ENCODE measurements at places on chromosomes 16 and 17.

- no peak for DNase-seq
Observed at GRCh38 chr17:13490906-13491482, 110.7 kb downstream of the HS3ST3A1 start.

DNA sequence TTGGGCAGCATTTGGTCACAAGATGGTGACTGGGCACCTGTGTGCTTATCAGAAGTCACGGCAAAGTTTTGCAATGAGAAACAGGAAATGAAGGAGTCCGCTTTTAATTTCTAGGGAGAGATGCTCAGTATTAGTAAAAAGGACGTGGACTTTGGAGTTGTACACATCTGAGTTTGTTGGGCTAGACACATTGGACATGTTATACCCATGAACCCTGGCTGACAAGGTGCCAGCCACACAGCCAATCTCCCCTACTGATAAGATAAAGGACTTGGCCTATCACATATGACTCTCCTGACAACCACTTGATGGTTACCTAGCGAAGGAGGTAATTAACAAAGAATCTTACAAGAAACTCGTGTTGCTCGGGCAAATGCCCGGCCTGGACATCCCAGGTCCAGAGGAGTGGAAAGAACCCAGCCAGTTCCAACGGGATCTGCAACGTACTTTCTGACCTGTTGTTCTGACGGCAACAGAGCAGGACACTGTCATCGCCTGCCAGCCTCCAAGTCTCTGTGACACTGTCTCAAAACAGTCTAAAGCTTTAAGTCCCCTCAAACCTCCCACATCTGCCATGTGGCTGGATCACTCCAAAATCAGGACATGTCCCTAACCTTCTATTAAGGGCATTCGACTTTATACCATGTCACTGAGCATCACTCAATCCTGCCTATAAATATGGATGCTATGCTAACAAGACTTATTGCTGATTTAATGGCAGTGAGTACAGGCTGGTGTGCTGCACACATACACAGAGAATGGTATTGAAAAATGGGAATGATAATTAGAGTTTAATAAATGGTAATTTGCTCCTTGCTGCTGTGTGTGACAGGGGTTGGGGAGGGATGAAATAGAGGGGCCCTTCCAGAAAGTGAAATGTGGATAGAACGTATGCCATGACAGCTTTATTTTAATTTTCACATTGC lies 47.6 kb upstream of the LYRM9 start:
- no peak for DNase-seq

DNA sequence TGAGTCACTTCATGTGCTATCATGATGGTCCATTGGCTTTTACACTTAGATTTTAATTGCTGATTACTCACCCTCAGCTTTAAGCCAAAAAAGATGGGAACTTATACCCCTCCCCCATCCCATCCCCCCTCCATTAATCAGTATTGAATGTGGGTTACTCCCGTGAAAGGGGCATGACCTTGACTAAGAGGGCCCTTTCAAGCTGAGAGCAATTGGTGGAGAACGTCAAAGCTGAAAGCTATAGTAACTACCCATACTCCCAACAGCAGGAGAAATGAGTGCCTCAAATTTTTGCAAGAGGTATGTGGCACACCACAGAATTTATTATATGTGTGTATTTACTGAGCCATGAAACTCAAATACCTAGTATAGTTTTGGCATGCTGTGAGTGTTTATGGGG lies 99.7 kb upstream of the CDH8 start:
- no peak for DNase-seq

- no peak for DNase-seq
Observed at GRCh38 chr17:69907132-69907847, 167.7 kb upstream of the KCNJ16 start.

DNA sequence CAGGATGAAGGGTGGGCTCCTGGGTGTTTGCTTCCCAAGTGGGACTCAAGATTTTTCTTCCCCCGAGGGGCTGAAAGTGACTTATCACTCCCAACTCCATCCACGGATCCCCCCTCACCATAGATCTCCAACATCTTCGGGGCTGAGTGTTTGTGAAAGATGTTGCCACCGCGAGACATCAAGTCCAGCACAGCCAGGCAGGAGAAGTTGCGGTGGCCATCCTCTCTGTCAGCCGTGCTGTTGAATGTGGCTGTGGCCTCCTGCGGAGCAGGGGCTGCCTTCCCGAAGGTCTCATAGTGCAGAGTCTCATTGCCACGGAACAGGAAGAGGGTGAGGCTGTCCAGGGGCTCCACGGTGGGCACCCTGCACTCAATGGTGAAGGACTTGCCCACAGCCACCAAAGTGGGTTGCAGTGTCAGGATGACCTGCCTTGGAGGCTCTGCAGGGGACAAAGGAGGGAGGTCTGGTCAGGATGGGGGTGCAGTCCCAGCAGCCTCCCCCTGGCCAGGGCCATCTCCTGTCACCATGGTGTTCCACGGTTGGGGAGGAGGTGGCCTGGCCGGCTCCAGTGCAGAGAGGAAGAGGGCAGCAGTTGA lies 5.5 kb downstream of the PRR29 start:
- DNase-seq = no peak

DNA sequence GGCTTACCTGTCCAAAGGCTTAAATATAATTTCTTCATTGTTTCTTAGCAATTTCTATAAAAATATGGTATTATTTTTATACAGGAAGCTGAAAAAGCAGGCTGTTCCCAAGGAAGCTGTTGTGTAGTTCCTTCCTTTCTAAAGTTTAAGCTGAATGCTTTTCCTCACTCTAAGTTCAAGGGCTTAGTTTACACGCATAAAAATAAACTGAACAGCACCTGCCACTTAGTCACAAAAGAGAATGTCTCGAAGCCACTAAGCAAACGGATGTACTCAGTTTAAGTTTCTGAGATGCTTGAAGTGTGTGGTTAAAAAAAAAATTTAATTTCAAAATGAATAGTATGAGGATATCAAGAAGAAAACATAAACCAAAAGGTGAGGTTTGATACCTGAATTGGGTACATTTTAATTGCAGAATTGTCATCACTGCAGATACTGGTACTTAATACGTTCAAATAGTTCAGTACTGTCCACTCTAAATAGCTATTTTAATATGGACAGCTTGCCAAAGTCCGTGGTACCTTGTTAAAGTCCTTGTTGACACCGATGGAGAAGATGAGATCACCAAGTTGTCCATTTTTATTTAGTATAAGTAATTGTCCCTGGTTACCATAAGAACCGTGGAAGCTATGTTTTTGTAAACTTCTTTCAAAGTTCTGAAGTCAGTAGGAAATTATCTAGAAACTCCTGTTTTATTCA lies 38.1 kb downstream of the MRTFB start:
- DNase-seq = no peak

DNA sequence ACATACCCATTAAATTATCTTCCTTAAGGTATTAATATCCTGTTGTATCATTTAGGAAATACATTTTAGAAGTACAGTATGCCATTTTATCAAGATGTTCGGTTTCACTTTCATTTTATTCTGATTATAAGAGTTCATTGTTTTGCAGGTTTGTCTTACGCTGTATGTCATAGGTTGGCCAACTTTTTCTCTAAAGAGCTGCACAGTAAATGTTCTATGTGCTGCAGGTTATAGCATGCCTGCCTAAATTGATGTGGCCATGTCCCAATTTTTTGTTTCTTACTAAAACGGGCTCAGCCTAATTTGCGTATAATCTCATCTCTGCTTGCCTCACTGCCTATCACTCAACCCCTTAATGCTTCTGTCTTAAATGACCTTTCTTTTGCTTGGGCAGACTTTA lies 126.4 kb downstream of the USP22 start:
- no peak for DNase-seq

DNA sequence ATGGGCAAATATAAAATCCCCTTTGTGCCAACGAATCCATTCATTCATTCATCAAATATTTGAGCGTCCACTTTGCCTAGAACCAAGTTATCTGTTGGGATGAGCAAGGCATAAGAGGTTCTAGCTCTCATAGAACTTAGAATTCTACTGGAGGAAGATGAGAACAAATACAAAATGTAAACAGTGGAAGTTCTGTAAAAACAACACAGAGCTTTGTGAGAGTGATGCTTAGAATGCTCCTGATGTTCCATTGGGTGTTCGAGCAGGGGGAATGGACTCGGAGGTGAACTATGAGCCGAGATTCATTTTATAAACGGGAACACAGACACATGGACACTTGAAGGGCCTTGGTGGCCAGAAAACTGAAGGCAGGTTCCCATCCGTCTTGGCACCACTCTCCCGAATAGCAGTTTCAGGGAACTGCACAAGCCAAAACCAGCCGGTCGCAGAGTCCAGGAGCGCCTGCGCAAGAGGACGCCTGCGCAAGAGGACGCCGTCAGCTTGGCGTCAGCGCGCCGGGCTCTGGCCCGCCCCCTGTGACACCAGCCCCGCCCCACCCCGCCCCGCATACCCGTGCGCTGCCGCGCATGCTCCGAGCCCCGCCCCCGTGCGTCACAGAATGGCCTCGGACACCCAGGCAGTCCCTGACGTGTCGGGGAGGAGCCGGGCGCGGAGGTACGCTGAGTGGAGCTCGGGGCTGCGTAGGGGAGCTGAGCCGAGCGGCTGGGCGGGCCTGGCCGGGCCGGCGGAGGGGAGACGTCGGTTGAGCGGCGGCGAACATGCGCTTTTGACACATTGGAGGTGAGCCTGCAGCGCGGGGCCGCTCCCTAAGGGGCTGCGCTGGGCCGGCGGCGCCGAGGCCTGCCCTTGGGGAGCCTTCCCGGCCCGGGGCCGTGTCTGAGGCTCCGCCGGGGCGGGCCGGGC lies at the start of gene NDEL1:
NDEL1 (plus strand) TSS at position 640 of the 924 bp plus-strand sequence. CDS start 8,388 bp downstream, outside the sequence.
- DNase-seq = peak; percentile 98

DNA sequence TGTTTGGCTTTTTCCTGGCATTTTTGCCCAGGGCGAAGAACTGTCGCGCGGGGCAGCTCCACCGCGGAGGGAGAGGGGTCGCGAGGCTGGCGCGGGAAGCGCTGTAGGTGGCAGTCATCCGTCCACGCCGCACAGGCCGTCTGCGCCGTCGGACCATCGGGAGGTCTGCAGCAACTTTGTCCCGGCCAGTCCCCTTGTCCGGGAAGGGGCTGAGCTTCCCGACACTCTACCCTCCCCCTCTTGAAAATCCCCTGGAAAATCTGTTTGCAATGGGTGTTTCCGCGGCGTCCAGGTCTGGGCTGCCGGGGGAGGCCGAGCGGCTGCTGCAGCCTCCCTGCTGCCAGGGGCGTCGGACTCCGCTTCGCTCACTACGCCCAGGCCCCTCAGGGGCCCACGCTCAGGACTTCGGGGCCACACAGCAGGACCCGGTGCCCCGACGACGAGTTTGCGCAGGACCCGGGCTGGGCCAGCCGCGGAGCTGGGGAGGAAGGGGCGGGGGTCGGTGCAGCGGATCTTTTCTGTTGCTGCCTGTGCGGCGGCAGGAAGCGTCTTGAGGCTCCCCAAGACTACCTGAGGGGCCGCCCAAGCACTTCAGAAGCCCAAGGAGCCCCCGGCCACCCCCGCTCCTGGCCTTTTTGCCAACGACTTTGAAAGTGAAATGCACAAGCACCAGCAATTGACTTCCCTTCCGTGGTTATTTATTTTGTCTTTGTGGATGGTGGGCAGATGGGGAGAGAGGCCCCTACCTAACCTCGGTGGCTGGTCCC lies 2.3 kb upstream of the CBX4 start:
- no peak for DNase-seq

GRCh38 chr17:9928601-9929333 lies 23.7 kb upstream of the RCVRN start:
- no peak for DNase-seq

GRCh38 chr17:49471089-49471683 lies 23.9 kb upstream of the NGFR start:
- DNase-seq = no peak

DNA sequence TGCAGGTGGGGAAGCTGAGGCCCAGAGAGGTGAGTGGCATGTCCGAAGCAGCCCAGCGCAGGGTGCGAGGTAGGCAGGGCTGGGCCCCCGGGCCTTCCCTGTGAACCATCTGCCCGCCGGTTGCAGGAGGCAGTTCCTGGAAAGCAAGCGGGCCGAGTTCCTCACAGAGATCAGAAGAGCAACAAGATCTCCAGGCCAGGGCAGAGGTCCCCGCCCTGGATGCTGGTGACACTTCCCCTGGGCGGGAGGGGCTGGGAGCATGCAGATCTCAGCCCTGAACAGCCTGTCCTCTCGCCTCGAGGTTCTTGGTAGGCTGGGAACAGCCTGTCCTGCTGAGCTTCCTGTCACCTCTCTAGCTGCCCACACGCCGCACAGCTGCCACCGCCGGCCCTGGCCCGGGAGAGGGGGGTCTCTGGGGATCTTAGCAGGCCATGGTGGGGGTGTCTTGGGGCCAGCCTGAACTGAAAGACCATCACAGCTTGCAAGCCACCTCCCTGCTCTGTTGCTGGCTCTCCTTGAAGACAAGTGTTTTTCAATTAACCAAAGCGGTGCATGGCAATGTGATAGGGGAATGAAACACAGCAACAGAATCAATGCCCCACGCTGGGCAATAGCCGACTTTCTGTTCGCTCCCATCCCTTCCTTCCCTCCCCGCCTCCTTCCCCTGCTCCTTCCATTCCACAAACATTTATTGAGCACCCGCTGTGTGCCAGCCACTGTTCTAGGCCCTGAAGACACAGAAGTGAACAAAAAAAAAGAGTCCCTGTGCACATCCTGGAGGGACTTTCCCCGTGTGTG lies 31.7 kb downstream of the SOCS1 start:
- DNase-seq = peak; percentile 25

GRCh38 chr17:82812601-82813000 lies 27.2 kb downstream of the ZNF750 start:
- DNase-seq = no peak

DNA sequence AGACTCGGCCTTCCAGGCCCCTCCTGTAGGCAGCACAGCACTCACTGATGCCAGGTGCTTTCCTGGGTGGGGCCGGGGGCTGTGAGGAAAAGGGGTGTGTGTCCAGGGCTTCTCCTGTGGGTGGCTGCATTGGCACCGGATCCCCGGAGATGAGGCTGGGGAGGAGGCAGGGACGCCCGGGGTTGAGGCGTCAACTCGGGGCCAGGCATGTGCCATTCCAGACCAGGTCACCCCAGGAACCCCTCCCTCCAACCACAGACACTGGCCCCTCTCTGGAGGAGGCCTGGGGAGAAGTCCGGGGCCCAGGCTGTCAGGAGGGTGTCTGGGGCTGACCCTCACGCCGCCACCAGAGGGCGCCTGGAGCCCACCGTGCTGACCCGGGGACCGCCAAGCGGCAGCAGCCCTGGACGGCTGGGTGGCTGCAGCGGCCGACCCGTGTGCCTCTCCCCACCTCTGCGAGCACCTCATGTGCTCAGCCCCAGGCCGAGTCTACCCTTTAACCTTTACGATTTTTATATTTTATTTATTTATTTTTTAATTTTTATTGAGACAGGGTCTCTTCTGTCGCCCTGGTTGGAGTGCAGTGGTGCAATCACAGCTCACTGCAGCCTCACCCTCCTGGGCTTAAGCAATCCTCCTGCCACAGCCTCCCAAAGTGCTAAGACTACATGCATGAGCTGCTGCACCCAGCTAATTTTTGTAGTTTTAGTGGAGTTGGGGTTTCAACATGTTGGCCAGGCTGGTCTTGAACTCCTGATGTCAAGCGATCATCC lies 3.2 kb upstream of the METRN start:
- peak; percentile 74 for DNase-seq

GRCh38 chr16:31477220-31478216 lies 5.4 kb upstream of the SLC5A2 start:
- no peak for DNase-seq

All from activated CD4-positive, alpha-beta T cell treated with anti-CD3 and anti-CD28 coated beads, Interleukin-2, amount 50 U/mL, for 4 hours (primary cell).